ENCODE measurements at places on chromosomes 11 and 22.

DNA sequence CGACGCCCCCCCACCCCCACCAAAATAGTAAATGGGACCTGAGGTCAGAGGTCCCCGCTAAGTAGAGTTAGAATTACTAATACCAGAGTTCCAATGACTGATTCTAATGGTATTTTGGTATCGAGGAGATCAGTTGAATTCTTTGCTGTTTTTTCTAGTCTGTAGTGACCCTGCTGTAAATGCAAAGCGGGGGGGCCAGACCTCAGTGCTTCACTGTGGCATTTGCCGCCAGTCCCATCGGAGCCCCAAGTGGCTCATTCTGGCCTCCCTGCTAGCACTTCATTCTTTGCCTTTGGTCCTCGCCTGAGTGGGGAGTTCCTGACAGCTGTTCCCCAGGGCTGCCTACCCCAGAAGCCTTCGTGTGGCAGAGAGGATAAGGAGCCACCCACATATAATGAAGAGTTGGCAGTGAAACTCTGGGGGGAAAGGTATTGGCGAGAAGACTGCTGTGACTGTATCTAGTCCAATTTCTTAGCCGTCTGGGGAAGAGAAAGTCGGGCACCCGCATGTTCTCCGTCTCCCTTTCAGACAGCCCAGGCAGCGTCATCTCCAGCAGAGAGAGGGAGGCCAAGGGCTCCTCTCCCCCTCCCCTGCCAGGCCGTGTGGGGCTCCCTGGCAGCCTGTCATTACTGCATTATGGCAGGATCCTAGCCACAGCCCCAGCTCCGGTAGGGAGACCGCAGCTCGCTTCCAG, 19.4 kb upstream of the CABP7 start:
- DNase-seq: no peak
- H3K27me3 ChIP-seq: peaks cover 17% of the 10 kb centered on the region
- no peaks in the 10 kb centered on the region for H3K36me3 ChIP-seq
- H3K4me3 ChIP-seq: no peak overlapping the region

DNA sequence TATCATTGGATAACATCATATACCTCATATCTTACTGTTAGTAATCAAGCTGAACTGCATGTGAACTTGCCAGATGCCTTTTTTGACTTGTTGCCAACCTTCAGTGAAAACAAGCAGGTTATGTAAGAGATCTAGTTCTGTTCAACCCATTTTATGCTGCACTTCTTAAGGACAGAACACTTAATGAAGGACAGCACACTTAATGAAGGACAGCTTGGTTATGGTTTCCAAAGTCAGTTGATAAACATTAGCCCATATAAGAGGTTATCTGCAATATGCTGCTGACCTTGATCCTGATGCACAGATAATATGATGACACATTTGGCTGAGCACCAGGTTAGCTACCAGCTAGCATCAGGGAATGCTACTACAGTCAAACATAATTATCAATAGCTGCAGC, 358.7 kb upstream of the PDGFD start:
- H3K27me3 ChIP-seq: peaks cover 6% of the 10 kb centered on the region
- no peaks in the 10 kb centered on the region for H3K4me1 ChIP-seq
- H3K36me3 ChIP-seq: no peaks in the 10 kb centered on the region

DNA sequence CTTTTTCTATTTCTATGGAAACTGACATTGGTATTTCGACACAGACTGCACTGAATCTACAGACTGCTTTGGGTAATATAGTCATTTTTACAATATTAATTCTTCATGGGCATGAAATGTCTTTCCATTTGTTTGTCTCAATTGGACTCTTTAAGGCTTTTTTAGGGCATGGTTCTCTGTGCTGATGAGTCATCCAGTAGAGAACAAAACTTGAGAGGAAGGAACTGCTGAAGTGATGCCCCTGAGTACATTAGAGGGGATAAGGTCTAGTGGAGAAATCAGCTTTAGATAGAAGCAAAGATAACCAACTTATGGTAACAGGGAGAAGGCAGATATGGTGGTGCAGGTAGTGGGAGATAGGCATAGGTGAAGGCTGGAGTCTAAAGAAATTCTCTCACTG, 25.1 kb downstream of the TSG101 start:
- H3K4me3 ChIP-seq: no peak overlapping the region
- H3K27me3 ChIP-seq: no peaks in the 10 kb centered on the region
- peaks cover 30% of the 10 kb centered on the region for H3K36me3 ChIP-seq

GRCh38 chr11:124085997-124086846, 29.0 kb upstream of the VWA5A start:
- peaks cover 19% of the 10 kb centered on the region for H3K27me3 ChIP-seq
- no peaks in the 10 kb centered on the region for H3K36me3 ChIP-seq
- no peaks in the 10 kb centered on the region for H3K4me1 ChIP-seq
- DNase-seq: no peak

- peaks cover 15% of the 10 kb centered on the region for H3K27me3 ChIP-seq
- peak overlapping the region; percentile 63 for H3K4me3 ChIP-seq
- H3K27ac ChIP-seq: no peak overlapping the region
- no peaks in the 10 kb centered on the region for H3K36me3 ChIP-seq
- peaks cover 3% of the 10 kb centered on the region for H3K4me1 ChIP-seq
Measured at GRCh38 chr11:64060861-64061444, 25.2 kb downstream of the FLRT1 start.

DNA sequence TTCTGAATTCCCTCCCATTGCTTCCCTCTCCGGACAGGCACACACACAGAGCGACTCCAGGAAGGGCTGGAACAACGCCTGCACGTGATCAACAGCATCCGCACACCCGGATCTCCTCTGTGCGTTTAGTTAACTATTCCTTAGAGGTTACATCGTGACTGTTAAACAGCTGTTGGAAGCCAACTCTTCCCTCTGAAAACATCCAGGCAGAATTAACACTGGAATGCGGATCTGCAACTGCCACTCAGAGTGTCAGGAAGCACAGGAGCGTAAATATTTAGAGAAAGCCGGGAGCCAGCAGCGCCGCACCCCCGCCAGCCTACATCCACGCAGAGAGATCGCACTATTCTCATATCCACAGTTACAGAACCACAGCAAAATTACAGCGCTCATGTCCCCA, 46.2 kb downstream of the SHANK2 start:
- no peak overlapping the region for H3K4me3 ChIP-seq
- H3K27ac ChIP-seq: no peak overlapping the region
- H3K4me1 ChIP-seq: no peaks in the 10 kb centered on the region
- H3K27me3 ChIP-seq: peaks cover 3% of the 10 kb centered on the region
- H3K36me3 ChIP-seq: no peaks in the 10 kb centered on the region
- DNase-seq: no peak

GRCh38 chr11:115652094-115652493, 147.9 kb upstream of the CADM1 start:
- H3K27ac ChIP-seq: no peak overlapping the region
- no peak for DNase-seq
- H3K4me3 ChIP-seq: no peak overlapping the region
- H3K27me3 ChIP-seq: peaks cover 28% of the 10 kb centered on the region

- H3K36me3 ChIP-seq: no peaks in the 10 kb centered on the region
- H3K27me3 ChIP-seq: no peaks in the 10 kb centered on the region
- no peak for DNase-seq
- no peak overlapping the region for H3K27ac ChIP-seq
- H3K4me3 ChIP-seq: no peak overlapping the region
Measured at GRCh38 chr22:43205261-43205691, 18.3 kb upstream of the TTLL12 start.

GRCh38 chr11:27040302-27041115, at the start of gene BBOX1:
BBOX1 (plus strand) TSS chr11:27040815; CDS start chr11:27055431, 14,616 bp downstream.
- H3K27ac ChIP-seq: no peak within 1 kb of the TSS
- H3K4me3 ChIP-seq: no peak within 1 kb of the TSS
- H3K27me3 ChIP-seq: no peaks in the 10 kb centered on the region

DNA sequence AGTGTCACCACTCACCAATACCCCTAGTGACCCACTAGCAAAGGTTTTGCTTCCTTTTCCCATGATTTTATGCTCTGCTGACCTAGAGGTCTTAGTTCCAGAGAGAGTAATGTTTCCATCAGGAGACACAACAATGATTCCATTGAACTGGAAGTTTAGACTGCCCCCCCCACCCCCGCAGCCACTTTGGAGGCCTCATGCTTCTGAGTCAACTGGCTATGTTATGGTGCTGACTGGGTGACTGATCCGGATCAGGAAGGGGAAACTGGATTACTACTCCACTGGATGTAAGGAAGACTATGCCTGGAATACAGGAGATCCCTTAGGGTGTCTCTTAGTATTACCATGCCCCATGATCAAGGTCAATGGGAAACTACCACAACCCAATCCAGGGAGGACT, 633.6 kb downstream of the OPCML start:
- no peak for DNase-seq
- no peaks in the 10 kb centered on the region for H3K4me1 ChIP-seq
- no peaks in the 10 kb centered on the region for H3K27me3 ChIP-seq

- no peak overlapping the region for H3K4me3 ChIP-seq
- H3K27ac ChIP-seq: no peak overlapping the region
- H3K4me1 ChIP-seq: peaks cover 19% of the 10 kb centered on the region
- no peaks in the 10 kb centered on the region for H3K27me3 ChIP-seq
- no peaks in the 10 kb centered on the region for H3K36me3 ChIP-seq
- DNase-seq: peak; percentile 33
Measured at GRCh38 chr11:69292221-69292648, 1.7 kb upstream of the MYEOV start.

GRCh38 chr11:27375370-27375769, 12.4 kb upstream of the CCDC34 start:
- H3K4me3 ChIP-seq: no peak overlapping the region
- DNase-seq: no peak
- no peaks in the 10 kb centered on the region for H3K4me1 ChIP-seq
- no peak overlapping the region for H3K27ac ChIP-seq

GRCh38 chr11:120128392-120129119, 9.4 kb downstream of the TRIM29 start:
- H3K36me3 ChIP-seq: no peaks in the 10 kb centered on the region
- no peaks in the 10 kb centered on the region for H3K27me3 ChIP-seq
- no peak overlapping the region for H3K27ac ChIP-seq
- no peak overlapping the region for H3K4me3 ChIP-seq
- DNase-seq: no peak

- no peak overlapping the region for H3K27ac ChIP-seq
- no peaks in the 10 kb centered on the region for H3K27me3 ChIP-seq
- peaks cover 4% of the 10 kb centered on the region for H3K4me1 ChIP-seq
- peak; percentile 85 for DNase-seq
Measured at GRCh38 chr22:44620129-44620840, 81.7 kb upstream of the PRR5 start.

GRCh38 chr11:114416441-114416961, 16.0 kb downstream of the RBM7 start:
- no peak overlapping the region for H3K4me3 ChIP-seq
- no peaks in the 10 kb centered on the region for H3K4me1 ChIP-seq
- H3K27me3 ChIP-seq: no peaks in the 10 kb centered on the region
- no peak for DNase-seq
- H3K36me3 ChIP-seq: peaks cover 6% of the 10 kb centered on the region

DNA sequence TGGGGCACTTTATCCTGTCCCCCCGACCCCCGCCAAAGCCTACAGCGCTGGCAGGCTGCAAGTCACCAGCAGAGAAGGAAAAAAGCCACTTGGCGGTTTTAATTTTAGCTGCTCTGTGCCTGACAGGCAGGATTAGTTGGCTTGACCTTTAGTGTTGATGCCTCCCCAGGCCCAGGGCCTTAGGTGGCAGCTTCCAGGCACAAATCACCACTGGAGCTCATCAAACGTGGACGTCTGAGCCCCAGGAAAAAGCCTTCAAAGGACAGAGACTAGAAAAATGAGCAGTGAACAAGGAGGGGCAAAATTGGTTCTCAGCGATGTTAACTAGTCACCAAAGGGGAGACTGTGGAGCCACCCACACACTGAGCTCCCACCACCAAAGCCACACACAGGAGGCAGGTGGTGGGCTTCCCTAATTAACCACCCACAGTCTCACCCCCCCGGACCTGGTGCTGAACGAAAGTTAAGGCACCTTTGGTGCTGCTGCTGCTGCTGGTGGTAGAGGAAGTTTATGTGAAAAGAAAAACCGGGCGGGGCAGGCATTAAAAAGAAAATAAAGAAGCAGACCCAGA, 4.4 kb upstream of the PYGM start:
- peak overlapping the region; percentile 88 for H3K27ac ChIP-seq
- DNase-seq: peak; percentile 66

DNA sequence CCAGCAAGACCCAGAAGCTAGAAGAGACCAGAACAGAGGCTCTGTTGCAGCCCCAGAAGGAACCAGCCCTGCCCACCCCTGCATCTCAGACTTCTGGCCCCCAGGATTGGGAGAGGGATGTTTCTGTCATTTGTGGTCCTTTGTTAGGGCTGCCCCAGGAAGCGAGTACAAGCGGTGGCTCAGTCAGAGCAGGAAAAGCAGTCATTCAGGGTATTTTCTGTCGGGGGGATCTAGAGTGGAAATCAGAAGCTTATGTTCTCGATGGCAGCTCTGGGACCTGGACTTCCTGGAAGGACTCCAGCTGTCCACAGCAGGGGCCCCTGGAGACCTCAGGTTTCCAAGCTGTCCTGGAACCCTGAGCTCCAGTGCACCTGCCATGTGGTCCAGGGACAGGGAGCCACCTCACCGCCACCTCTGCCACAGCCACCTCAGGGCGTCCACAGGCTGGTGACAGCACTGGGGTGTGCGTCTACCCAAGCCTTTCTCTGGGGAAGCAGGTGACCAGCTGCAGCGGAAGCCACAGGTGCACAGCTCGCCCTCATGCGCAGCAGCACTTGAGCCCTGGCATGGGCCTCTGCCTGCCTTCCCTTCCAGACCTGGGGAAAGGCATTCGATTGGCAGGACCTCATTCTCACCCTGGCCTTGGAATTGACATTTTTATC, 2.6 kb downstream of the KRTAP5-5 start:
- no peak overlapping the region for H3K27ac ChIP-seq
- H3K4me1 ChIP-seq: peaks cover 9% of the 10 kb centered on the region
- DNase-seq: no peak
- no peak overlapping the region for H3K4me3 ChIP-seq
- peaks cover 26% of the 10 kb centered on the region for H3K27me3 ChIP-seq

DNA sequence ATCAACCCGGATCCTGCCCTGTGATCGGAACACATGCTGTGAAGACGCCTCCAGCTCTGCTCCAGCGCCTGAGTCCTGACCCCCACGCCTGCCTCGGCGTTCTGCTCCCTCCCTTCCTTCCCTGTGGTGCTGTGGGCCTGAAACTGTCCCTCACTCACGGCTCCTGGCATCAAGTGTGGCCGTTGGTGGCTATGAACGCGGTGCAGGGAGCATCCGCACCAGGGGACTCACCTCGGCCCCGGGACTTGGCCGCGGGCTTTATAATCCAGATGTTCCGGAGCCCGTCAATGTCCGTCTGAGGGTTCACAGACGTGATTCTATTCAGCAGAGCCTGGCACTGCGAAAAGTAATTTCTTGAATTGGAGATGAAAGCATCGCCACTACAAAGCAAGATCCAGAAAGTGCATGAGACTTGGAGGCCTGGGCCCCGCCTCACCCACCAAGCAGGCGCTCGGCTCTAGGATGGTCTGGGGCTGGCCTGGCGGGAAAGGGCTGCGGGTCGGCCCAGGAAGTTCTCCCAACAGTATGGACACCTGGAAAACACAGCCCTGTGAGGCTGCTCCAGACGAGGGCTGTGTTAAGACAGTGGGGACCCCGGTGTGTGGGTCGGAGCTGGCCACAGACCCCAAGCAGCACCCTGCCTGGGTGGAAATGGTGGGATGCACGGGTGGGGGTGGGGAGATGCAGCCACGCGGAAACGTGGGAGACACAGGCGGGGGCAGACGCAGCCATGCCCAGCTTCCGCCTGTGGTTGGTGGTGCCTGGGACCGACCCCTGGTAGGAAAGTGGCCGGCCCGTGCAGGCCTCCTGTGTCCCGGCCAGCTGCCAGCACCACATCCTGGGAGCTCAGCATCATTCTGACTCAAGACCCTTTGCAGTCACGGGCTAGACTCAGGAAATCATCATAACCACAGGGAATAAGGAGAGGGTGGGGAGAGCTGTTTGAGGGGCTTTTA, 21.8 kb upstream of the IL17REL start:
- H3K27ac ChIP-seq: no peak overlapping the region
- peaks cover 10% of the 10 kb centered on the region for H3K27me3 ChIP-seq
- no peak overlapping the region for H3K4me3 ChIP-seq
- peaks cover 5% of the 10 kb centered on the region for H3K4me1 ChIP-seq
- no peak for DNase-seq

All from activated naive CD8-positive, alpha-beta T cell treated with anti-CD3 and anti-CD28 coated beads for 36 hours (primary cell).